ENCODE measurements at places on chromosomes 2 and 18. TPM values are rescaled to one million over a fixed set of nuclear protein-coding genes. Genes with fewer than 3 reads are reported as not detected.
A peak's percentile ranks its signal among the peaks of the same experiment; 100 is the strongest.

Gene VSNL1
- total RNA-seq: not detected

Gene SIGLEC15
- not detected for total RNA-seq

- H3K4me1 ChIP-seq: no peaks in the 10 kb centered on the region
- no peaks in the 10 kb centered on the region for H3K36me3 ChIP-seq
- H3K27ac ChIP-seq: no peak overlapping the region
- DNase-seq: no peak
- no peaks in the 10 kb centered on the region for H3K27me3 ChIP-seq
These were observed 58.4 kb downstream of the LRATD1 start for GRCh38 chr2:14690926-14691325.

- DNase-seq: no peak
- no peaks in the 10 kb centered on the region for H3K36me3 ChIP-seq
- H3K4me1 ChIP-seq: peaks cover 19% of the 10 kb centered on the region
- H3K27ac ChIP-seq: peak overlapping the region; percentile 40
- no peak overlapping the region for H3K4me3 ChIP-seq
- no peaks in the 10 kb centered on the region for H3K27me3 ChIP-seq
These were observed 44.0 kb downstream of the TRAK2 start for GRCh38 chr2:201407265-201407664.

GRCh38 chr18:79962835-79963657 lies 1.4 kb upstream of the HSBP1L1 start:
- peaks cover 35% of the 10 kb centered on the region for H3K4me1 ChIP-seq
- no peak overlapping the region for H3K27ac ChIP-seq
- H3K27me3 ChIP-seq: no peaks in the 10 kb centered on the region
- peak overlapping the region; percentile 28 for H3K4me3 ChIP-seq
- DNase-seq: peak; percentile 69

- no peak overlapping the region for H3K4me3 ChIP-seq
- no peaks in the 10 kb centered on the region for H3K4me1 ChIP-seq
- no peaks in the 10 kb centered on the region for H3K27me3 ChIP-seq
- H3K36me3 ChIP-seq: no peaks in the 10 kb centered on the region
- H3K27ac ChIP-seq: no peak overlapping the region
These were observed 88.5 kb upstream of the APCDD1 start for GRCh38 chr18:10365901-10366300.

DNA sequence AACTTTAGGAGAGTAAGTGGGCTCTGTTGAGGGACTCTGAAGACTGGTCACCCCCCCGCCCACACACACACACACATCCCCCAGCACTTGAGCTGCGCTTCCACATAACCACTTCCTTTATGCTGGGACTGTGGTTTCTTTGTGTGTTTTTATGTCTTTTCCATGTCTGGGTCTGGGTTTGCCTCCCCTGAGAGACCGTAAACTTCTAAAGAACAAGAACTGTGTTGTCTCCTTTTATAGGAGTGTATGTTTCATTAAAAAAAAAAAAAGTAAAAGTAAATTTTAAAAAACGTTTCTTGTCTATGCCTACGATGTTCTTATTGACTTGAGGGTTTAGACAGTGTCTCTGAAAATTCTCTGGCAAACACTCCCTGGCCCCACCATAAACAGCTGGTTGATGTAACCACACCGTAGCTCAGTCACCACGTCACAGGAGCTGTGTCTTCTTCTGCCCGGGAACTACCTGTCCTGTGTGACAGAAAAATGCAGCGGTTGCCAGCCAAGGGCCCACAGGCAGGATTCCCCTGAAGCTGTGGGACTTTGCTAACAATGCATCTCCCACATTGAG lies 68.0 kb downstream of the KLHL29 start:
- no peak for DNase-seq
- no peaks in the 10 kb centered on the region for H3K36me3 ChIP-seq
- H3K4me1 ChIP-seq: peaks cover 17% of the 10 kb centered on the region
- H3K4me3 ChIP-seq: no peak overlapping the region
- H3K27ac ChIP-seq: no peak overlapping the region
- no peaks in the 10 kb centered on the region for H3K27me3 ChIP-seq

GRCh38 chr2:190997526-190998113 lies 16.4 kb downstream of the STAT1 start:
- peaks cover 6% of the 10 kb centered on the region for H3K4me1 ChIP-seq
- H3K4me3 ChIP-seq: no peak overlapping the region
- peaks cover 93% of the 10 kb centered on the region for H3K36me3 ChIP-seq
- no peak for DNase-seq
- H3K27ac ChIP-seq: no peak overlapping the region
- no peaks in the 10 kb centered on the region for H3K27me3 ChIP-seq

DNA sequence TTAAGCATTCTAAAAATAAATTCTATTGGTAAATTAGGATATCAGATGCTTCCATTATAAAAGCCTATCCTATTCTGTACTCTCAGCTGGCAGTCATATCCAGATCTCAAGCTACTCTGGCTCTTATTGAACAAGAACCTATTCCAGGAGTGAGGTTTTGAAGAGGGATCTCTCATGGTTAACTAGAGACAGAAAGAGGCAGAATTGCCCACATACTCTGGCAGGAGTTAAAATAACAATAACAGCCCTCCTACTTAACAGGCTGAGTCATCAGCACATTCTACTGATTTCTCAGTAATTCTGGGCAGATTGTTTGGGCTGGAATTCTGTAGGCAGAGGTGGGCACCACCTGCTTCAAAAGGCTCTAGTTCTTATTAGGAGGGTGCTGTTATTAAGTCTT lies 142.0 kb upstream of the UNC80 start:
- H3K27me3 ChIP-seq: no peaks in the 10 kb centered on the region
- H3K4me3 ChIP-seq: no peak overlapping the region
- H3K4me1 ChIP-seq: no peaks in the 10 kb centered on the region
- DNase-seq: no peak

GRCh38 chr2:65377556-65378192 lies 54.7 kb downstream of the SPRED2 start:
- no peak overlapping the region for H3K27ac ChIP-seq
- H3K4me3 ChIP-seq: no peak overlapping the region
- DNase-seq: no peak
- H3K36me3 ChIP-seq: no peaks in the 10 kb centered on the region
- H3K27me3 ChIP-seq: no peaks in the 10 kb centered on the region

DNA sequence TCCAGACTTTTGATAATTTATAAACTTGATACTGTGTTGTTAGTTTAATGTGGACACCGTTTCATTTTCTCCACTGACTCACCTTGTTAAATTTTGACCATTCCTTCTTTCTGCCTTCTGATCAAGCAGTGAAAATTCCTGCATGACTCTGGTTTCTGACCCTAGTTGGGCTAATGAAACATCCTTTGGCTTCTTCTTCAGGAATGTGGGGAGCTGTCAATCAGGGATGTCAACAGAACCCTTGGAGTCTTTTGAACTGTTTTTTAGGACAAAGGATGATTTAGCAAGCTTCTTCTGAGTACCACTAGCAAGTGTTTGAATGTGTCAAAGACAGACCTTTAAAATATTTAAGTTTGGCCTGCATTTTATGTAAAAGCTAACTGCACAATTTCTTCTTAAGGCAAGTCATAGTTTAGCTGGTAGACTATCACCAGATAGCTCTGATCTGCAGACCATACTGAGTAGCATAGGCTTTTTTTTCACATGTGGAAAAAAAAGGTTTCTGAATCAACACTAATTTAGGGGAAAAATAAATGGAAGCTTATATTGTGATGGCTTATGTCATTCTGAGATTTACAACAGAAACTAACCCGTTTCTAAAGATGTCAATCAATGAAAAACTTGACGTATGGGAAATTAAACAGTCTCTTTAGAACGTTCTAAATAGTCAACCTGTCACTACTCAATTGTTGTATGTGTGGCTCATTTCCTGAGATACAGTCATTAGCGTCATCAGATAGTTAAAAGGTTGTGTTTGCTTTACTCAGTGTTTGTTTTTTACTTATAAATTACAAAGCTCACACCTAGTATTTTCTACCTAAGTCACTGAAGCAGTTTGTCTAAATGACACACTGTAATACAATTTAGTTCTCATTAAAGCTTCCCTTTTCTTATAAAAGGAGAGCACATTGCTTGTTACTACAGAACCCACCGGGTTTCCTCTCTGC lies 311.4 kb downstream of the PTPRM start:
- no peak overlapping the region for H3K4me3 ChIP-seq
- no peak for DNase-seq
- H3K36me3 ChIP-seq: no peaks in the 10 kb centered on the region
- H3K4me1 ChIP-seq: no peaks in the 10 kb centered on the region
- H3K27ac ChIP-seq: no peak overlapping the region
